ENCODE measurements at places on chromosomes 16 and 17.

DNA sequence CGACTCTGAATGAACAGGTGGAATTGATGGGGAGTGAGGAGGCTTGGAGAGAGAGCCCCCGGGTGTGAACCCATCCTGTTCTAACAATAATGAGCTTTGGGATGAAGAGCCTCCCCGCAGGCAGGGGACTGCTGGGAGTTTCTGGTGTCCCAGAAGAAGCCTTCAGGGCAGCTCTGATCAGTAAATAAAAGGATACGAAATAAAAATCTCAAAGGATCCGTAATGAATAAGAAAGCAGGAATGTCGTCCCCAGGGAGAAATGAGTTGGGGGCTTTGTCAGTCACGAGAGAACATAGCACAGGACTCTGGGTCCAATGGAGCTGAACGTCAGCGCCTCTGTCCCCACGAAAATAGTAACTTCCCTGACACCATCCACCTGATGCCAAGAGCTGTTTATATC is 113.4 kb downstream of the PITPNC1 start:
- DNase-seq = no peak

- DNase-seq = no peak
Observed at GRCh38 chr16:24986512-24987303, 28.5 kb downstream of the ARHGAP17 start.

DNA sequence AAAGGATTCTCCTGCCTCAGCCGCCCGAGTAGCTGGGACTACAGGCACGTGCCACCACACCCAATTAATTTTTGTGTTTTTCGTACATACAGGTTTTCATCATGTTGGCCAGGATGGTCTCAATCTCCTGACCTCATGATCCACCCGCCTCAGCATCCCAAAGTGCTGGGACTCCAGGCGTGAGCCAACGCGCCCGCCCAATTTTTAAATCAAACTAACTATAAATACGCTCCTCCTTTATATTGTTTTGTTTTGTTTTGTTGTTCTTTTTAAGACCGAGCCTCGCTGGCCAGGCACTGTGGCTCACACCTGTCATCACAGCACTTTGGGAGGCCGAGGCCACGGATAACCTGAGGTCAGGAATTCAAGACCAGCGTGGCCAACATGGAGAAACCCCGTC is 1.9 kb upstream of the UTP6 start:
- no peak for DNase-seq

- DNase-seq = peak; percentile 37
Observed at GRCh38 chr16:29877266-29877961, 14.4 kb upstream of the CDIPT start.

DNA sequence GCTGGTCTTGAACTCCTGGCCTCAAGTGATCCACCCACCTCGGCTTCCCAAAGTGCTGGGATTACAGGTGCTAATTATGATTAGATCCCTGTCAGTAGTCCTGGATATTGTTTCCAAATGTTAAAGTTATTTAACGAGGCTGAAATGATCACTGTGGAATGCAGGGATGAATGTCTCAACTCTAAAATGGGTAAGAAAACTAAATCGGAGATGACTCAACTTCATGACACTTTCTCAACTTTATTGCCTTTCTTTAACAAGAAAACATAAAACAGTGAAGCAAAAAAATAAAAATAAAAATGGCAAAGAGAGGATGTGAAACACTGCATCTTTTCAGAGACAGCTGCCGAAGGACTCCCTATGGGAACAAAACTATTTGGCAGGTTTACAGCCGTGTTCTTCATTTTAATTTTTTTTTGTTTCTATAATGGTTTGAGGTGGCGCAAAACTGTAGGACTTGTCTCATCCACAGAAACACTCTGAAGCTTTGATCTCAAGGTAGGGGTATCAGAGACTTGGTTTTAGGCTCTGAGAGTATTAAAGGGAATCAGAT is 382.0 kb downstream of the GRIN2A start:
- no peak for DNase-seq

GRCh38 chr16:80147026-80147655 is 393.7 kb upstream of the DYNLRB2 start:
- DNase-seq = no peak

GRCh38 chr17:49193513-49194296 is 16.7 kb downstream of the GNGT2 start:
- peak; percentile 72 for DNase-seq

GRCh38 chr16:67948015-67948414 is 4.1 kb upstream of the LCAT start:
- no peak for DNase-seq

- no peak for DNase-seq
Observed at GRCh38 chr16:17939723-17940122, 396.8 kb downstream of the NPIPA8 start.

DNA sequence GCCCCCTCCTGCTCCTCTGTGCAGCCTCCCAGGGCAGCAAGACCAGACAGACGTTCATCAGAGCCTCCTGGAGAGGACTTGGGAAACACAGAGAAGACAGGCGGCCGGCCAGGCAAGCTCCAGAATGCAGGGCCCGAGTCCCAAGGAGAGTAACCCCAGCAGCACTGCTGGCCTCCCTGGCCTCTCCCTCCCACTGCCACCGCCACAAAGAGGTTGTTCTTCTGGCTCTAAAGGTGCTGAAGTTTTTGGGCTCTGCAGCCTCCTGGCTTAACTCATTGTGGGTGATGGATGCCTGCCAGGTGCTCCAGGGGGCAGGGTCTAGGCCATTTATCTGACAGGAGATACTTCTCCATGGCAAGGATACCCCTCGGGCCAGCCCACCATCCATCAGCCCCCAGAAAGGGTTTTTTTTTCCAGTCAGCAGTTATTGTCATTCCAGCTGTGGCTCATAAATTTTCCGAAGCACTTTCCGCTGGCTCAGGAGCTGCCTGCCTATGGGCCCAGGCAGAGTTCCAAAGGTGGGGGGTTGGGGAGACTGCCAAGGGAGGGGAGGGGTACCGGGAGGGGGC is 32.0 kb upstream of the MRPS23 start:
- DNase-seq = no peak

DNA sequence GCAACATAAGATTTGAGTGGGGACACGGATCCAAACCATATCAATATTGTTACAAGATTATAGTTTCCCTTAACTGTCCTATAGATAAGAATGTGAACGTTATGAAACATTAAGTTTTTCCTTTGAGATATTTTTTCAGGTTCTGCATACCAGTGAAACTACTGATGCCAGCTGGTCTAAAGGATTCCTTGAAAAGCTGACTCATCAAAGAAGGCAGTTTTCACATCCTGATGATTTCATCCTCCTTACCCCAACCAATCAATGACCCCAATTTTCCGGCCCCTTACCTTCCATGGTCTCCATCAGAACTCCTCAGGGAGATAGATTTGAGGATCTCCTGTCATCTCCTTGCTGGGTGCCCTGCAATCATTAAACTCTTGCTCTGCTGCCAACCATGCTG is 64.1 kb upstream of the HS3ST4 start:
- no peak for DNase-seq

- no peak for DNase-seq
Observed at GRCh38 chr16:7805686-7806396, 473.2 kb downstream of the RBFOX1 start.

DNA sequence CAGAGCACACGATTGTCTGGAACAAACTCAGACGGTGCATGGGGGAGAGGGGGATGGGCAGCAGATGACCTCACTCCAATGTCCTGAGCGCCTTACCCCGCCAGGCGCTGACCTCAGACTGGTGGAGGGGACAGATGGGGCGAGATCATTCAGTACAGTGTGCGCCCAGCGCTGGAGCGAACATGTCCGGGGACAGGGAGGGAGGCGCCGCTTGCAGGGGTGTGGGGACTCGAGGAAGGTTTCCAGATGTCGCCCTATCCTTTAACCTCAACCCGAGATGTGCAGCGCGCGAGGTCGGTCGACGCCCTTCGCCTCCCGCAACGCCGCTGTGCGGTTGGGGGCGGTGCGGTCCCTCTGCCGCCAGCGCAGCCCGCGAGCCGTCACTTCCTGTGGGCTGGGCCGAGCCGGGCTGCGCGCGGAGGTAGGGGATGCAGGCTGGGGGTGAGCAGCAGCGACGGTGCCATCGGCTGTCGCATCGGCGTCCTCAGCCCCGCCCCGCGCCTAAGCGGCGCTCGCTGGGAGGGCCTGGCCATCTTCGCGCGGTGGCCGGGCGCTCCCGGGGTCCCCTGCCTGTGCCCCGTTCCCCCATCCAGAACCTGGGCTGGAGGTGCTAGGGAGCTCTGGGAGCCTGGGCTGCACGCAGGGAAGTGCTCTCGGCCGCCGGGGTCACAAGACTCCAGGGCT is 5.3 kb upstream of the CDR2L start:
- peak; percentile 95 for DNase-seq

DNA sequence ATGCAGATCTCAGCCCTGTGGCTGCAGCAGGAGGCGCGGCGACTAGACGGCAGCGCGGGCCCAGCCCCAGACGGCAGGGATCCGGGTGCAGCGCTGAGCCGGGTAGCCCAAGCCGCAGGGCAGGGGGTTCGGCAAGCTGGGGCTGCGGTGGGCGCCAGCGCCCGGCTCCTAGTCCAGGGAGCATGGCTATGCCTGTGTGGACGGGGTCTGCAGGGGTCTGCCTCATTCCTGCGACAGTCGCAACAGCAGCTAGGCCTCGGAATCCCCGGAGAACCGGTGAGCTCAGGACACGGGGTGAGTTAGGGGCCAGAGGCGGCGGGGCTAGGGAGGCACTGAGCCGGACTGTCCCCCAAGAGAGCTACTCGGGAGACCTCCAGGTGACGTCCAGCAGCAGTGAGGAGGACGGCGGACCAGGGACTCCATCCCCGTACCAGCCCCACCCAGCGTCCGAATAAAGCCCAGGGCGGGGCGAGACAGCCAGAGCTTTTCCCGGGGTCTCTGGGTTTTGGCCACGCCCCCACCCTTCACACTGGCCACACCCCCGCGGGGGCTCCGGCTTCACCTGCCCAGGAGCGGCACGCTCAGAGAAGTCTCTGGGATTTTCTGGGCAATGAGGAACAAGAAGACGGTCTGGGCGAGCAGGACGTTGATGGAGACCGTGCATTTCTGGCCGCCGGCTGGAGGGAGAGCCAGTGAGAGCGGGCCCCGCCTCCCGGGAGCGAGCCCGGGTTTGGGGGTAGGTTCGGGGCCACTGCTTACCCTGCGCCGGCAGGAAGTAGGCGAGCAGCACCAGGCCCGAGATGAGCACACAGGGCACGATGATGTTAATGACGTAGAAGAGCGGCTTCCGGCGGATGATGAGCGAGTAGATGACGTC is 1.1 kb downstream of the C17orf107 start:
- DNase-seq = peak; percentile 80

DNA sequence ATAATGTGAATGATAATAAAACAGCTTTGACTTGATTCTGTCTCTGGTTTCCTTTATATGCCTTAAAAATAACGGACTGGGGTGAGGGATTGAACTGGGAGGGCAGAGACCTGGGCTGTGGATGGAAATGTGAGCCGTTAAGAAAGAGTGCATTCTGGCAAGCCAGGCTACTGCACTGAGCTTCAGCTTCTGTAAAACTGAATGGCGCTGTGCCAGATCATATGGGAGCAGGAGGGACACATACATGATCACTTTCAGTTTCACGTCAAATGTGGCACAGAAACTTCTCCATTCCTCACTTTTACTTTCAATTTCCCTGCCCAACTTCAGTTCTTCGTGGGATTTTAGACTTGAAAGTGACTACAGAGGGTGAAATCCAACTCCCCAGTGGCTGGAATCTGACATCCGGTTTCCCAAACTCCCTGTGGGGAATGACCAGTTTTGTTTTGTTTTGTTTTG is 1.1 kb downstream of the MT2A start:
- DNase-seq = peak; percentile 53

DNA sequence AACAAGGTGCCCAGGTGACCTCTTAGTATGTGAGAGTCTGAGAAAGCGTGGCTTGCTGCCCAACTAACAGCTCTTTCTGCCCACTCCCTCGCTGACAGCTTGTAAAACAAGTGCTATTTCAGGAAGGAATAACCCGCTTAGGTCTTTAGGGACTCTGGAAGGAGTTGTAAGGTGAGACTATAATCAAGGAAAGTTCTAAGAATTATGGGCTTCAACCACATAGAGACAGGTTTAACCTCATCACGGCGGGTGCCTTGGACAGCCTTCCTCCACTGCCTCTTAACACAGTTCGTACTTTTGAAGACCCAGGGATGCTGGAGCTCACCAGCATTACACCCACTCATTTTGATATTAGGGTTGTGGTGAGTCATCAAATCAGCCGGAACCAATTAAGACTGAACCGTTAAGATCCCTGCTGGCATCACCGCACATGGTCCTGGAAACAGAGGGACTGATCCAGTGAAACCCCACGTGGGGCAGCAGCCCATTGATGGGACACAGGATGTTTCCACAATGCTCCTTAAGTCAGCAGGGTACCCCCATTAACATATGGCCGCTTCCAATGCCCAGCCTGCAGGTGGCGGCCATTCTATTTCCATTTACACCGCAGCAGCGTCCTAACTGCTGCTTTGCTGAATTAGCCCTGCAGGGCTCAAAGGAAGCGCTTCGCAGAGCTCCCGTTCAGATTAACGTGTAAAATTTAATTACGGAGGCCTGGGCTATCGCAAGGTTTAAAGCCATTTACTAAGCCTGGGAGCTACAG is 176.6 kb upstream of the SDK2 start:
- DNase-seq = peak; percentile 69

DNA sequence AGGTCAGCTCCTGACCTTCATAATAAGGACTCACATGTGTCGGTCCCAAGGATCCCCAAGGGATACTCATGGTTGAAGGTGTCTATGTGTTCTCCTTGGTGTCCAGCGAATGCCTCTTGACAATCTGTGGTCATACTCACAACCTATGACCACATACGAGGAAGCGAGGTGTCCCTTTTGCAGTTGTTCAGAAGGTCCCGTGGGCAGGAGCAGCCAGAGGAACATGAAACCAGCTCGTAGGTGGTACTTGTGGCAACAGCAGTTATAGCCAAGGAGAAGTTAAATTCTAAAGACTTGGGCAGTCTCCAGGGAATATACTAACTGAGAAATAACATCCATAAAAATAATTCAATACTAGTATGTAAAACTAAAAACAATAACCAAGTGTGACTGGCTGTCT is 685.3 kb downstream of the WWOX start:
- no peak for DNase-seq

DNA sequence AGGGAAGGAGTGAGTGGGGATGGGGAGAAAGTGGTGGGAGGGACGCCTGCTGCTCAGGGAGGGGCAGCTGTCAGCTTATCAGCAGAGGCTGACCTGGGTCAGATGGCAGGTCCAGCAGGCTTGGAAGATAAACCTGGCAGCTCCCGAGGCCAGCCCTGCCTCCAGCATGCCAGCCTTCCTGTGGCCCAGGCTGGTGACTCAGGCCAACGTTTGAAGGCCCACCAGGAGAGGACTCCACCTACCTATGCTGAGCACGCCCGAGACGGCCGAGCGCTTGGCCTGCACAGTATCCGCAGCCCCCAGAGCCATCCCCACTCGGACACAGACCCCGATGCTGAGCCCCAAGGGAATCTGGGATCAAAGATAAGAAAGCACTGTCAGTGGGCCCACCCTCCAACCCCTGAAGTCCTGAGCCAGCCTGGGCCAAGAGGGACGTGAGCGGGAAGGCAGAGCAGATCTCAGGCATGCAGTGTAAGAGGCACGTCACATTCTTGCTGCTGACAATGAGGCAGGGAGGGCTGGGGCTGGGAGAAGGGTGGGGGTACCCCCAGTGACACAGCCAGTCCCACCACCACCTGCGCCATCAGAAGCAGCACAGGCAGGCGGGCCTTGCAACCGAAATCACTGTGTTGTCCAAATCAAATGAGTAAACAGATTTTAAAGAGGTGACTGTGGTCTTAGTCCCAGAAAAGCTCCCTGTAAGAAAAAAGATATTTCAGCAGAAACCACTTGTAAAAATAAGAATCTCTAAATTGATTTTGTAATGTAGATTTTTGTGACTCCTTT is 12.4 kb downstream of the SLC47A2 start:
- no peak for DNase-seq

Data from retina (tissue), 1 donor.